H1 (cell line): ENCODE measurements at places on chromosomes 6 and 20. TPM values are rescaled to one million over a fixed set of nuclear protein-coding genes. Genes with fewer than 3 reads are reported as not detected.

The STMN3 gene
- total RNA-seq: 63.1 and 71.6 TPM in 2 replicates

The PPP2R5D gene
- total RNA-seq: 52.1 and 52.4 TPM in 2 replicates

The MTCH1 gene
- 205 and 214 TPM in 2 replicates for total RNA-seq

The ALDH5A1 gene
- 2.4 and 4.1 TPM in 2 replicates for total RNA-seq

The FOXA2 gene
- total RNA-seq: 0.34 TPM in 1 of 2 replicates, not detected in the other

The WFDC5 gene
- not detected in 2 replicates for total RNA-seq

The ZNF165 gene
- total RNA-seq: 9.3 and 10.2 TPM in 2 replicates

- no peak overlapping the region for H3K4me3 ChIP-seq
- no peaks in the 10 kb centered on the region for H3K36me3 ChIP-seq
- H3K4me1 ChIP-seq: peaks cover 10% of the 10 kb centered on the region
- peaks cover 69% of the 10 kb centered on the region for H3K27me3 ChIP-seq
These were observed 84.0 kb downstream of the NCR2 start for GRCh38 chr6:41419385-41419784.

DNA sequence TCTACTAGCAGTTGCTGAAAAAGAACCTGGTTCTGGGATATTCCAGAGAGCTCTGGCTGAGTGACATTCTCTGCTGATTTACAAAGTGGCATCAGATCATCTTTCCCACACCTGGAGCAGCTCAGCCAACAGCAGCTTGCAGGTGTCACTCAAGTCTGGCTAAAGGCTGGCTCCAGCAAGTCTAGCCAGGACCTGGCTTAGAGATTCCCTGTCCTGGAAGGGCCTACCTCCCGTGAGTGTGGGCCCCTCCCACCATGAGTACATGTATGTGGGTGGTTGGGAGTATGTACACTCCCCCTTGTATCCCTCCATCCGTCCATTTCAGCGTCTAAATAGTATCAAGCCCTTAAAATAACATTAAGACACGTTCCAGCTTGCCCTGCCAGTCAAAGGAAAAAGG, 539.3 kb upstream of the ID4 start:
- H3K4me3 ChIP-seq: no peak overlapping the region
- no peak for DNase-seq
- H3K4me1 ChIP-seq: no peaks in the 10 kb centered on the region; the same call in 1 of the 2 replicates
- no peaks in the 10 kb centered on the region for H3K36me3 ChIP-seq
- H3K27me3 ChIP-seq: no peaks in the 10 kb centered on the region

DNA sequence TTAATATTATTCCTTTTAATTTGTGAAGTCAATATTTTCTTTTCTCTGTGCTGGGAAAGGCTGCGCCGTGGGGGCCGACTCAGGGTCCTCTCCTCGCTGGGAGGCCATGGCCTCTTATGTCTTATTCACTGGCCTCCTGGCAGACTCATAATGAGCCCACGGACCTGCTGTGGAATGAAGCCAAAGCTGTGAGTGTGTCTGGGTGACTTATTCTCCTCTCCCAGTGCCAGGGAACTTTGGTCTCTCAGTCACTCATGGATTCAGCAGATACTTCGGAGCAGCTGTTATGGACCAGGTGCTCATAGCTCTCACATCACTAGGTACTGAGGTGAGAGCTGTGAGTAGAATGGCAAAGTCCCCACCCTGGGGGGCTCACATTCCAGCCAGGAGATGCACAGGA, 297.6 kb downstream of the CDH26 start:
- no peak overlapping the region for H3K27ac ChIP-seq
- H3K27me3 ChIP-seq: peaks cover 2% of the 10 kb centered on the region; the same call in 1 of the 2 replicates
- no peaks in the 10 kb centered on the region for H3K36me3 ChIP-seq
- H3K4me3 ChIP-seq: no peak overlapping the region

GRCh38 chr20:8154638-8155037, 22.6 kb downstream of the PLCB1 start:
- H3K27ac ChIP-seq: no peak overlapping the region
- H3K27me3 ChIP-seq: no peaks in the 10 kb centered on the region
- DNase-seq: no peak
- H3K4me1 ChIP-seq: no peaks in the 10 kb centered on the region

DNA sequence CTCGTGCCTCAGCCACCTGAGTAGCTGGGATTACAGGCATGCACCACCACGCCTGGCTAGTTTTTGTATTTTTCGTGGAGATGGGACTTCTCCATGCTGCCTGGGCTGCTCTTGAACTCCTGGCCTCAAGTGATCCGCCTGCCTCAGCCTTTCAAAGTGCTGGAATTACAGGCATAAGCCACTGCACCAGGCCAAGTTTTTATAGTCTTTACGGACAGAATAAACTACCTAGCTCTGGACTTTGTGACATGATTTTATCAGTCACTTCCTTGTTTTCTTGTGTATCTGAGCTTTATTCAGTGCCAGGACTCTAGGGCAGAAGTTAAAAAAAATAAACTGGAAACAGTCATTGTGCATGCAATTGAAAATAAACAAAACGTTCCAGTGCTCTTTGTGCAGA, 46.7 kb upstream of the RALGAPA2 start:
- H3K27ac ChIP-seq: no peak overlapping the region
- no peaks in the 10 kb centered on the region for H3K4me1 ChIP-seq
- H3K4me3 ChIP-seq: no peak overlapping the region
- H3K36me3 ChIP-seq: no peaks in the 10 kb centered on the region

DNA sequence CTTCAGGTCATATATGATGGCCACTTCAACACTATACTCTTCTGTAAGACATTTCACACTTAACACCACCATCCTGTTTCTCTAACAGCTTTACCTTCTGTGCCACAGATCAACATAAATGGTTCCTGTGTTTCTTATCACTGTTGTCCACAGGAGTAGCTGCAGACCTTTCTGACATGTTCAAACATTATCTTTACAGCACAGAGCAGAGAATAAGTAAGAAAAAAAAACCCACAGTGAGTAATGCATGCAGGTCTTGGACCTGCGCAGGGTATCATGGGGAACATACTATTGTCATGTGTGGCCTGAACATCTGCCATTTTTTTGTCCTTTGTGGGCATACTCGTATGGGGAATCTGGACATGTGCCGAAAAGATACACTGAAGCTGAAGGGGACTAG, 161.9 kb downstream of the KIF16B start:
- DNase-seq: no peak
- H3K4me1 ChIP-seq: no peaks in the 10 kb centered on the region
- no peaks in the 10 kb centered on the region for H3K36me3 ChIP-seq
- H3K4me3 ChIP-seq: no peak overlapping the region

GRCh38 chr6:139850512-139850911, 476.1 kb upstream of the CITED2 start:
- H3K36me3 ChIP-seq: no peaks in the 10 kb centered on the region
- H3K4me1 ChIP-seq: no peaks in the 10 kb centered on the region
- no peaks in the 10 kb centered on the region for H3K27me3 ChIP-seq
- DNase-seq: no peak
- H3K27ac ChIP-seq: no peak overlapping the region

DNA sequence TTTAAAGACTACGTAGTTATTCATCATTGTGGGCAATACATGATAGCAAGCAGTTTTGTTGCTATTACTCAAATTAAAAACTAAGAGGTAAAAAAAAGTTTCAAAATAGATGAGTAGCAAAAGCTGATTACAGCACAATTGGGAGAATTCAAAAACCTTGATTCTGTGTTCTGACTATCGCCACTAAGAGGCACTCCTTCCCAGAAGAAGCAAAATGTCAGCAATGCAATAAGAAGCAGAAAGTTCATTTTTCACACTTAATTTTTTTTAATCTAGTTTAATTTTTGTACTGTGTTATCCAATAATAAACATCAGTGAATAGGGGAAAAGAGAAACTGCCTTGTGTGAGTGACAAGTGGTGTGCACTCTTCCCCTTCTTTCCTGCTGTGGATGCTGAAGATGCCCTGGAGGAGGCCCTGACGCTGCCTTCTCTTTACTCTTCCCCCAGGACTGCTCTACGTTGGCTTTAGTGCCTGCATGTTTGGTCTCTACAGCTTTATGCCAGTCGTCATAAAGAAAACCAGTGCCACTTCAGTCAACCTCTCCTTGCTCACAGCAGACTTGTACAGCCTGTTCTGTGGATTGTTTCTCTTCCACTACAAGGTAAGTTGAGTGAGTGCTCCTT, 263.2 kb upstream of the PLN start:
- no peak overlapping the region for H3K4me3 ChIP-seq
- no peaks in the 10 kb centered on the region for H3K27me3 ChIP-seq
- peaks cover 7% of the 10 kb centered on the region; the same call in 1 of the 2 replicates for H3K4me1 ChIP-seq
- 0 out of 2 replicates have a peak overlapping the region, but pooled peaks have one; percentile 4 for H3K27ac ChIP-seq
- no peak for DNase-seq

DNA sequence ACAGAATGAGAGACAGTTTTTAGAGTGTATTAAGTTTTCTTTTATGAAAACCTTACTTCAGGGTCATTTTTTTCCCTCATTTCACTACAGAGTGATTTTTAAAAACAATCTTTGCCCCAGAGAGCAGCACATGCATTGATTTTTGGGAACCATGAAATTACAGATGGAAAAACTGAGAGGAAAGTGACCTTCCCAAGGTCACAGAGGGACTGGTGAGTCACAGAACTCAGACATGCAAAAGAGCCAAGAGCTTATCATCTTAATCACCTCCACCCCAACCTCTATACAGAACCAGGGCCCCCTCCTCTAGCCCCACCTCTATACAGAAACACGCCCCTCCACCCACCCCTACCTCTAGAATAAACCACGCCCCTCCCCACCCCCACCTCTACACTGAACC, 10.7 kb downstream of the PXMP4 start:
- no peaks in the 10 kb centered on the region for H3K36me3 ChIP-seq
- H3K4me3 ChIP-seq: no peak overlapping the region
- H3K4me1 ChIP-seq: peaks cover 8% of the 10 kb centered on the region
- H3K27me3 ChIP-seq: no peaks in the 10 kb centered on the region
- no peak for DNase-seq
- H3K27ac ChIP-seq: no peak overlapping the region

GRCh38 chr6:39608652-39609345, 116.4 kb downstream of the KIF6 start:
- H3K36me3 ChIP-seq: no peaks in the 10 kb centered on the region
- H3K4me3 ChIP-seq: no peak overlapping the region
- H3K27me3 ChIP-seq: no peaks in the 10 kb centered on the region

DNA sequence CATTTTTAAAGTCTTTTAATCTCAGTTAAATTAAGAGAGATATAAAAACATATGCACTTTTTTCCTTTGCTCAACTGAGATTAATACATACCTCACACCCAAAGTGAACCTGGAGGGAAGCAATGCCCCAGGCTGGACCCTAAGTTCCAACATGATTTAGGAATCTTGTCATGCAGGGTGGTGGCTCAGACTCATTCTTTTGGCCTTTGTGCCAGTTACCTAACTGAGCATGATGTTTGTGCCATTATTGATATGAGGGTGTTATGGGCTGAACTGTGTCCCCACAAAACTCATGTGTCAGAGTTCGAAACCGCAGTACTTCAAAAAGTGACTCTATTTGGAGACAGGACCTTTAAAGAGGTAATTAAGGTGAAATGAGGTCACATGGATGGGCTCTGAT, 188.0 kb downstream of the ARHGAP18 start:
- no peaks in the 10 kb centered on the region for H3K4me1 ChIP-seq
- no peak overlapping the region for H3K4me3 ChIP-seq
- DNase-seq: no peak
- no peak overlapping the region for H3K27ac ChIP-seq
- H3K36me3 ChIP-seq: no peaks in the 10 kb centered on the region
- no peaks in the 10 kb centered on the region for H3K27me3 ChIP-seq

DNA sequence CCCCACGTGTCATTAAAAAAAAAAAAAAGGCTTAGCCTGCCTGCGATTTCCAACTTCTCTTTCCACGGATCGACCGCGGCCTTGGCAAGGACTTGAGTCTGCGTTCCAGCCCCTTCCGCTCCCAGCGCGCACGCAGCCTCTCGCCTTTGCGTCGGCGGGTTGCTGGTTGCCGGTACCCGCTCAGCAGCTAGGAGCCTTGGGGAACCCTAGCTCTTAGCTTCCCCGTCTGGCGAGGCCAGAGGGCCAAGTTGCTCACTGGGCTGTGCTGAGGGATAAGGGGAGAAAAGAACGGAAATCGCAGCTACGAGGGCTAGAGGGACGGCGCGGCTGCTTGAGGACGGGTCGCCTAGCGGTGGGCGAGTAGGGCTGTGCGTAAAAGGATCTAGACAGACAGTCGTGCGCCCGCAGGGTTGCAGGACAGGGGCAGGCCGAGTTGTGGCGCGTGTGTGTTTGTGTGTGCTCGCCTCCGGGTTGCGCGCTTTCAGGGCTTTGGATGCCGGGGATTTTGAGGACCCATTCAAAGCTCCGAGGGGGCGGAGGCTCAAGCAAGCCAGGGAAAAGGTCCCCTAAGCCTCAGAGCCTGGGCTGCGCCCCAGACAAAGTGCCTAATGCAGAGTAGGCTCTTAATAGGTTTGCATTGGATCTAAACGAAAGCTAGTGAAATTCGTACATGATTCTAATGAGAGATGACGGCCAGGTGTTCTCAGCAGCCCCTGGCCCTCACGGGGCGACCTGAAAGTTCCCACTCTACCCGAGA, 40.5 kb upstream of the OSTM1 start:
- no peak for DNase-seq
- no peaks in the 10 kb centered on the region for H3K4me1 ChIP-seq
- H3K36me3 ChIP-seq: no peaks in the 10 kb centered on the region
- peak overlapping the region; percentile 15; the same call in 1 of the 2 replicates for H3K4me3 ChIP-seq

GRCh38 chr6:117345292-117345610, 79.9 kb downstream of the VGLL2 start:
- no peaks in the 10 kb centered on the region for H3K27me3 ChIP-seq
- no peak overlapping the region for H3K4me3 ChIP-seq
- no peaks in the 10 kb centered on the region for H3K4me1 ChIP-seq
- no peak for DNase-seq
- H3K27ac ChIP-seq: no peak overlapping the region

DNA sequence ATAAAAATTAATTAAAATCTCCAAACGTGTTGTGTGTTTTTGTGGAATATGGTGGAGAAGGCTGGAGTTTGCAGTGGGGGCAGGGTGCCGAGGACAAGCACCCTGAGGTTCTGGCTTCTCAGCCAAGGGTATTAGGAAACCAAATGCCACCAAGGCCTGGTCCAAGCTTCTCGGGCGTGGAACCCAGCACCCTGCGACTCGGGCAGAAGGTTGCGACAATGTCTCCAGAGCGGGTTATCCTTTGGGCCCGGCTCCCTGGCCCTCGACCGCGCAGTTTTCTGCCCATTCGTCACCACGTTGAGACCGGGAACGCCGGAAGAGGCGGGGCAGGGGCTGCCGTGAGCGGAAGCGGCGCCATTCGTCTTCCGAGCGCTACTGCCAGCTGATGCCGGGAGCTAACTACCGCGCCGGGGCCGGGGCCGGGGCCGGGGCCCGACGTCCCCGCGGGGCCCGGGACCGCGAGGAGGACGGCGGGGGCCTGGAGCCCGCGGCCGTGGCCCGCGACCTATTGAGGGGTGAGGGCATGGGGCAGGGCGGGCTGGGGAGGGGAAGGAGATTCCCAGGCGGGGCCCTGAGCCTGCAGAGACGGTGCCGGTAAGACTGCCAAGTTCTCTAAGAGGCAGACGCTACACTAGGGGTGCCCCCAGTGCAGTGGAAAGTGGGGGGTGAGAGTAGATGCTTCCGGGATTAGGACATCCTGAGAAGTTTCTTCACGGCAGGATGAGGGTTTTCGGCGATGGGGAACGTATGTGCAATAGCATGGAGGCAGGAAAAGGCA, at the start of gene RRP36:
TSS of gene RRP36 (plus strand) at position 354 of the 778 bp plus-strand sequence. CDS start at position 386, 32 bp downstream.
- no peak for DNase-seq
- peak within 1 kb of the TSS; percentile 81 for H3K27ac ChIP-seq
- peak within 1 kb of the TSS; percentile 97 for H3K4me3 ChIP-seq
- H3K4me1 ChIP-seq: peaks cover 3% of the 10 kb centered on the region; the same call in 1 of the 2 replicates
- no peaks in the 10 kb centered on the region for H3K27me3 ChIP-seq
- peaks cover 48% of the 10 kb centered on the region for H3K36me3 ChIP-seq
